ENCODE measurements at places on chromosomes 5 and 9. TPM values are rescaled to one million over a fixed set of nuclear protein-coding genes. Genes with fewer than 3 reads are reported as not detected.

Gene IL4
- not detected for total RNA-seq

Gene PTPDC1
- 4.3 TPM for total RNA-seq

Gene PFN3
- total RNA-seq, result not detected

Gene SLC34A1
- not detected for total RNA-seq

Gene CYLC2
- total RNA-seq, result not detected

Gene CDH9
- not detected for total RNA-seq

Gene CDC14B
- 13.7 TPM for total RNA-seq

Gene VLDLR
- total RNA-seq, result 23.6 TPM

Gene PPP3R2
- total RNA-seq, result not detected

Gene FER
- 4.8 TPM for total RNA-seq

Gene SLC36A2
- total RNA-seq, result not detected

Gene IL7R
- total RNA-seq, result 0.36 TPM

Gene ADAMTS6
- 0.10 TPM for total RNA-seq

Gene FGF10
- not detected for total RNA-seq

Gene SPATA31A3
- not detected for total RNA-seq

Gene LHX3
- 0.10 TPM for total RNA-seq

Gene TGFBR1
- total RNA-seq, result 75.3 TPM

Gene ECM2
- 0.17 TPM for total RNA-seq

Gene PDLIM4
- 0.45 TPM for total RNA-seq

Gene ATOX1
- total RNA-seq, result 204 TPM

Gene ADAMTS13
- 0.60 TPM for total RNA-seq

Gene MLANA
- not detected for total RNA-seq

Gene ZNF883
- total RNA-seq, result 0.85 TPM

Gene LEAP2
- 0.62 TPM for total RNA-seq

Gene TIMD4
- 1.4 TPM for total RNA-seq

Gene TAS2R1
- total RNA-seq, result not detected

Gene RAD23B
- 109 TPM for total RNA-seq

Gene DOLK
- total RNA-seq, result 39.9 TPM

Gene PRSS3
- 9.9 TPM for total RNA-seq

Gene DRD1
- 0.13 TPM for total RNA-seq

Gene STK32A
- 0.24 TPM for total RNA-seq

Gene GABBR2
- 0.49 TPM for total RNA-seq

Gene SPINK13
- not detected for total RNA-seq

Gene BARHL1
- total RNA-seq, result not detected

Gene CAMK4
- not detected for total RNA-seq

Gene FOXD4L6
- not detected for total RNA-seq

Gene SLC6A18
- not detected for total RNA-seq

Gene SPINK5
- not detected for total RNA-seq

Gene NIM1K
- total RNA-seq, result 0.30 TPM

Gene RASEF
- 7.2 TPM for total RNA-seq

Gene ZDHHC11B
- 1.1 TPM for total RNA-seq

Gene BRINP1
- 0.17 TPM for total RNA-seq

Gene PCDHGA3
- not detected for total RNA-seq

Gene FST
- total RNA-seq, result 1.7 TPM

Gene CDH18
- not detected for total RNA-seq

Gene TAF11L10
- total RNA-seq, result not detected

Gene SPINK7
- not detected for total RNA-seq

Gene GABRB2
- total RNA-seq, result not detected

Gene F2RL1
- 262 TPM for total RNA-seq

Gene NUDT2
- 23.2 TPM for total RNA-seq

Gene SLC1A1
- 1.3 TPM for total RNA-seq

Gene C5orf52
- total RNA-seq, result not detected

Gene EQTN
- not detected for total RNA-seq

Gene PKD2L2
- total RNA-seq, result 0.12 TPM

Gene PCDHB10
- 0.03 TPM for total RNA-seq

Gene S1PR3
- total RNA-seq, result 96.4 TPM

Gene RABEPK
- total RNA-seq, result 40.4 TPM

Gene NDST1
- total RNA-seq, result 55.5 TPM

Data from A549 treated with Hydrocortisone at 1 μM for 4 hours (cell line).